Activated CD4-positive, alpha-beta memory T cell treated with anti-CD3 and anti-CD28 coated beads, Interleukin-2, amount 10 ng/mL, durations not matched to agents 7 days and 5 days (primary cell): ENCODE measurements at places on chromosomes 1 and 21.

DNA sequence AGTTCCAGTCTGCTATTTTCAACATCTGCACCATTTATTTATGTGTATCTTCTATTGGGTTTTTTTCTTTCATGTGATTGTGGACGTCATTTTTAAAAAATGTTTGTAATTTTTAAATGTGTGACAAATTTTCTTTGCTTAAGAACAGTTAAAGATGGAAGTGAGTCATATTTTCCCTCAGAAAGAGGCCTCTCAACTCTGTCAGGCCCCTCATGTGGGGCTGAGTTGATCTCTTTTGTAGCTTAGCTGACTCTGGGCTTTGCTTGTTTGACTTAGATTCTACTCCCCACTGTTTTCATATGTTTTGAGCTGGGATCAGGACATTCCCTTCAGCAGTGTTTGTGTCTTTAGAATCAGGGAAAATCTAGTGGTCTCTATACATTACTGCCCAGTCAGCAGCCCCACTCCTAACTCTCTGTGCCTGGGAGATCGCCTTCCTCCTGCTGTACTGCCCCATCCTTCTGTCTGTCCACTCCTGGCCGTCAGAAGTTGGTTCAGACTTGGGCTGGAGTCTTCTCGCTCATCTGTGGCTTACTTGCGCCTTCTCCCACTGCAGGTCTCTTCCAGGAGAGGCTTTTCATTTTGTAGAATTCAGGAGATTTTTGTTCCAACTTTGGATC, 137.4 kb downstream of the DYRK1A start:
- no peak for DNase-seq

- DNase-seq = no peak
These were observed 56.5 kb downstream of the GABPA start for GRCh38 chr21:25791319-25791718.

DNA sequence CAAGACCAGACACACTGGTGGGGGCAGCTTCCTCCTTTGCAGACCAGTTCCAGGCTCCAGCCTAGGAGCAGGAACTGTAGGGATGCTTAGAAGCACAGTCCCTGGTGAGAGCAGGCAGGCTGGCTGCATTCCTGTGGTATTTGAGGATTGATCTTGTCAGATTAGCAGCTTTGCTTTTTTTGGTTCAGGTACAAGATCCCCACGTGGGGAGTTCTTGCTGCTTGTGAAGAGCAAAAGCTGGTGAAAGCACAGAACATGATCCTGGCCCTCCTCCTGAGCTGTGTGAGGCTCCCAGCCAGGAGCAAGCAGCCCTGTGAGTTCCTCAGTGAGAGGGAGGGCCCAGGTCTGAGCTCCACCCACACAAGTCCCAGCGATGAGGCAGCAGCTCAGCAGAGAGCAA, 75.3 kb upstream of the ARTN start:
- no peak for DNase-seq

GRCh38 chr1:22452481-22452957, 868 bp downstream of the ZBTB40 start:
- peak; percentile 21 for DNase-seq

DNA sequence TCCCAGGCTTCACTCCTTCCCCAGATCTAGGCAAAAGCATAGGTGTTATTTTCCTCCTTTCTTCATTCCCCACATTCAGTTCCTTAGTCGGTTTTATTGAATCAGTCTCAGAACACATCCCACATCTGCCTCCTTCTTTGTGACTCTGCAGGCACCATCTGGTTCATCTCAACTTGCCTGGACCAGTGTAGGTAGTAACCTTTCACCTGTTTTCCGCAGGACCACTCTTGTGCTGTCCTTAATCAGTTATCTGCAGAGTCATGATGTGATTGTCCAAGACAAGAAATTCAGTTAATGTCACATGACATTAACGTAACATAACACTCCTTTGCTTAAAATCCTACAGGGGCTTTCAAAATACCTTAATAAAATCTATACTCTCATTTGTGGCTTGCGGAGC, 174.6 kb downstream of the CHRM3 start:
- DNase-seq = no peak

DNA sequence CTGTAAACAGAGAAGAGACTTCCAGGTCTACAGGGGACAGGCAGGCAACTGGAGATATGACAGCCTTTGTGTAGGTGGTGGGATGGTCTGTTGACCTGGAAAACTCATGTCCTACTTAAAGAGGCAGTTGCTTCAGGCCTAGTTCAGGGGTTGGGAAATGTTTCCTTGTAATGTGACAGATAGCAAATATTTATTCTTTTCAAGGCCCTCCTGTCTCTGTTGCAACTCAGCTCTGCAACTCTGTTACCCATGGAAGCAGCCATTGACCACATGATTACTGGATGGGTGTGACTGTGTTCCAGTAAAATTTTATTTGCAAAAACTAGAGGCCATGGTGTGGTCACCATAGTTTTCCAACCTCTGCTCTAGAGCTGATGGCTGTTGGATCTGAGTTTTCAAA, 341.9 kb downstream of the PTBP2 start:
- no peak for DNase-seq

DNA sequence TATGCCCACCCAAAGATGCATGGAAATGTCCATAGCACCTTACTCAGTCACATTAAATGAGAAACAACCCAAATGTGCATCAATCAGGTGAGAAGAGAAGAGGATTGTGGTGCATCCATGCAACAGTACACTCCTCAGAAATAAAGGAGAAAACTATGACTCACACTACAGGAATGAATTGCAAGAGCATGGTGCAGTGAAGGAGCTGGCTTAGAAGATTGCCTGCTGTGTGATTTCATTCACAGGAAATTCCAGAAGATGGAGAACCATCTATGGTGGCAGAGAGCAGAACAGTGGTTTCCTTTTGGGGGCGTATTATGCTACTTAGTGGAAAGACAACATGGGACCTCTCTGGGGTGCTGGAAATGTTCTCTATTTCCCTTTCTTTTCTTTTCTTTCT, 278.6 kb upstream of the AJAP1 start:
- DNase-seq = no peak

DNA sequence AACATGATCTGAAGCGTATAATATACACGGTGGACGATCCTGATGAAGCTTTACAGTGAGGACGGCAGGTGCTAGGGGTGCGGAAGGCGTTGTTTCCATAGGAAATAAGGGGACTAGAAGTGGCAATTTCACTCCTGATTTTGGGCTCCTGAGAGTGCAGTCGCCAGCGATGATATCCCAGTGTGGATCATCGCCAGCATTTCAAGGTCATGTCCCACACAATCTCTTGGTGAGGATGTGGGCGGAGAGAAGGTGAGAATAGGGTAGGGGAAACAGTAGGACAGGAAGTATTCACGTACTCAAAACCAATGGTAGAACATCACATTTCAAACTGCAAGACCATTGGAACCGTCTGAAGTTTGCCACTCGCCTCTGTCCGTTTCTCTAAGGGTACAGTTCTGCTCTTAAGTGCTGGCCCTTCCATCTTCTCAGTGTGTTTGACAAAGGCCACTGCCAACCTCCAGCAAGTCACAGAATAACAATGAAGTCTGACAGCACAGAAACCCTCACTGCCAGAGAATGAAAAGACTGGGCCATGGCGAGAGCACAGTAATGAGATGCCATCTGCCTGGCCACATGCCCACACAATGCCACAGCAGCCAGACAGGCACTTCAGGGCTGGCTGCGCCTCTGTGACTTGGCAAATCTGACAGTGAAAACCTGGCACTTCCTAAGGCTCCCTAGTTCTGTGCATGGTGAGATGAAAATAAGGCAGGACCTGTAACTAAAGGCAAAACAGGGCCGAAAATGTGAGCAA, 27.9 kb downstream of the PCSK9 start:
- no peak for DNase-seq

DNA sequence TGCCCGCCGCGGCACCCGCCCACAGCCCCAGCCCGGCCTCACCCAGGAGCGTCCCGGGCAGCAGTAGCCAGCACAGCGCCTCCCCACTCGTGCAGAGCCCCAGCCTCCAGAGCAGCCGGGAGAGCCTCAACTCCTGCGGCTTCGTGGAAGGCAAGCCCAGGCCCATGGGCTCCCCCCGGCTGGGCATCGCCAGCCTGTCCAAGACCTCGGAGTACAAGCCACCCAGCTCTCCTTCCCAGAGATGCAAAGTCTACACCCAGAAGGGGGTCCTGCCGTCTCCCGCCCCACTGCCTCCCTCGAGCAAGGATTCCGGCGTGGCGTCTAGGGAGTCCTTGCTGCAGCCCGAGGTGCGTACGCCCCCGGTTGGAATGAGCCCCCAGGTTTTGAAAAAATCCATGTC, 531.2 kb downstream of the KIF26B start:
- no peak for DNase-seq

- no peak for DNase-seq
These were observed 7.0 kb downstream of the COLGALT2 start for GRCh38 chr1:184030433-184031091.

GRCh38 chr1:75472971-75473603, 137.8 kb downstream of the SLC44A5 start:
- no peak for DNase-seq

GRCh38 chr1:3058263-3059030, 10.6 kb upstream of the PRDM16 start:
- DNase-seq = no peak

- no peak for DNase-seq
These were observed 85.9 kb upstream of the GADD45A start for GRCh38 chr1:67599085-67599484.

GRCh38 chr21:27448960-27449359, 482.1 kb upstream of the ADAMTS5 start:
- DNase-seq = no peak

DNA sequence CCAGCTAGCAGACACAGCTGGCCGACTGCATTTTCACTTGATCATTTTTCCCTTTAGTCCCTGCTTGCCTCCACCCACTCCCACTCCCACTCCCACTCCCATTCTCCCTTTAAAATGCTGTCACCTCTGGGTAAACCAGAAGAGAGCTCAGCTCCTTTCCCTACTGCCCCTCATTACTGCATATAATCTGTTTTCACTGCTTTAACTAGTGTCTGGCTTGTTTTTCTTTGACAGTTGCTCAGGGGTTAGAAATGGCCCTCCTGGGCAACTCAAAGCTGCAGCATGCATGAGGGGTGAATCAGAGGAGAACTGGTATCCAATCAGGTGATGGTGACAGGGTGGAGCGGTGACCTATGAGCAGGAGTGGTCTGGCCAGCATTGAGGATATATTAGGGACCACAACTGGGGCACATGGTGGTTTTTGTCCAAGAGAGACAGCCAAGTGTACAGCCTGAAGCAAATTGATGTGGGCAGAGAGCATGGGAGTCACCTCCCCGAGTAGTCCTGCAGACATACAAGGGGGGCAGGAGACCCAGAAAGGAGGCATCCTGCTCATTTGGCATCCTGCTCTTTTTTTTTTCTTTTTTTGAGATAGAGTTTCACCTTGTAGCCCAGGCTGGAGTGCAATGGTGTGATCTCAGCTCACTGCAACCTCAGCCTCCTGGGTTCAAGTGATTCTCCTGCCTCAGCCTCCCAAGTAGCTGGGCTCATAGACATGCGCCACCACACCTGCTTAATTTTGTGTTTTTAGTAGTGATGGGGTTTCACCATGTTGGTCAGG, 42.6 kb upstream of the SRSF10 start:
- DNase-seq = no peak

DNA sequence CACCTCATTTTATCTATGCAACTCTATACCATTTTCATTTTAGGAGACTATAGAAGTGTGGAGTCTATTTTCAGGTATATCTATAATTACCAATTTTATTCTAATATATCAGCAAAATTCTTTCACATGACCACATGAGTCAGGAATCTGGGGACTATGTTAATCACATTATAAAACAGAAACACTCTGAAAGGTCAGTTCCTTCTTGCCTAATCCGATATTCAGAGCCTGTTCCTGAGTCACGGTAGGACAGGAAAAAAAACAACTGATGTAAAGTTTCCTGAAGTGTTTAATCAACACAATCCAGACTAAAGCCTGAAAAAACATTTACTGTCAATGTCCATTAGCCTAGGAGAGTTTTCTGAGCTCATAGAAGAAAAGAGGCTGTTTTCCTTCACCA, 1902.3 kb downstream of the NCAM2 start:
- DNase-seq = no peak

- no peak for DNase-seq
These were observed 8.7 kb downstream of the TFF3 start for GRCh38 chr21:42306366-42307035.

- DNase-seq = no peak
These were observed 26.6 kb upstream of the LMX1A start for GRCh38 chr1:165383067-165383466.

DNA sequence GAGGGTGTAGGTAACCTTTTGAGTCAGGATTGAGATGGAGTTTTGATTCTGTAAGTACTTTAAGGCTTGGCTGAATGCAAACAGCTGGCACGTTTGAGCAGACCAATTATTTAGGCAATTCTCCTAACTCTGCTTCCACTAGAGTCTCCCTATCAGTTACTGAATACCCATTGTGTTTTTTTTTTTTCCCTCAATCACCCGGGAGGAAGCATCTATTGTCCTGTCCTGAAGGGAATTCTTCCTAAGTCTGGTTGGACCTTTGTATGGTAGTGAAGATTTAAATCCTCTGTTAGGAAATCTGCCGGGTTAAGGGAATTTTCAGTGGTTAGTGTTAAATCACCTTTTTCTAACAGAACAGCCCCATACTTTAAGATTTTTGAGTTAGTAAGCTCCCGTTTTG, 571.2 kb upstream of the USP24 start:
- DNase-seq = no peak

GRCh38 chr1:88311265-88311664, 372.8 kb upstream of the PKN2 start:
- DNase-seq = no peak

GRCh38 chr21:33947451-33948095, 32.0 kb upstream of the ATP5PO start:
- peak; percentile 87 for DNase-seq

GRCh38 chr1:108034396-108034795, 69.4 kb upstream of the VAV3 start:
- no peak for DNase-seq

DNA sequence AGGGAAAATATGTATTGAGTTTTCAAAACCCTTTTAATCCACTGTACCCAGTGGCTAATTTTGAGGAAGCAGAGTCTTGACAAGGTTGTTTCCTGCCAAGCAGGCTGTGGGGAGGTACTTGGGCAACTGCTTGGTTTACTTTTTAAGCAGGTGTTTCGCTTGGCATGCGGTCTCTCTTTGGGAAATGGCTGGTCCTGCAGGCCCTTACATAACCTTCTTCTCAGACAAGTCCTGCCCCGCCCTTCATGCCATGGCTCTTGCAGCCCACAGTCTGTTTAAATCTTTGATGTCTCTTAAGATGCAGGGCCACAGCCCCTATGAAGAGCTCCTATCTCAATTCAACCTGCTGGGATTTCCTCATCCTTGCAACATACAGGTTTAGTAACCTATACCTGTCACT, 36.0 kb upstream of the ABCD3 start:
- no peak for DNase-seq

GRCh38 chr1:165355977-165356811, at the start of gene LMX1A:
TSS of gene LMX1A (minus strand) at chr1:165356715. CDS start at chr1:165355559, 1,156 bp downstream.
- DNase-seq = no peak
